Stimulated activated CD8-positive, alpha-beta memory T cell treated with anti-CD3 and anti-CD28 coated beads, Interleukin-4, amount 100 ng/mL, for 4 hours (primary cell): ENCODE measurements at places on chromosomes 4 and X.

GRCh38 chrX:7109049-7109531 is 38.4 kb upstream of the STS start:
- DNase-seq = no peak

GRCh38 chr4:2057382-2058065 is 1.6 kb upstream of the NAT8L start:
- DNase-seq = no peak

- DNase-seq = no peak
Measured at GRCh38 chr4:26294904-26295303, 25.9 kb upstream of the RBPJ start.

GRCh38 chr4:104365618-104366017 is 129.1 kb downstream of the CXXC4 start:
- no peak for DNase-seq

GRCh38 chr4:23897564-23898109 is 7.8 kb upstream of the PPARGC1A start:
- DNase-seq = no peak

DNA sequence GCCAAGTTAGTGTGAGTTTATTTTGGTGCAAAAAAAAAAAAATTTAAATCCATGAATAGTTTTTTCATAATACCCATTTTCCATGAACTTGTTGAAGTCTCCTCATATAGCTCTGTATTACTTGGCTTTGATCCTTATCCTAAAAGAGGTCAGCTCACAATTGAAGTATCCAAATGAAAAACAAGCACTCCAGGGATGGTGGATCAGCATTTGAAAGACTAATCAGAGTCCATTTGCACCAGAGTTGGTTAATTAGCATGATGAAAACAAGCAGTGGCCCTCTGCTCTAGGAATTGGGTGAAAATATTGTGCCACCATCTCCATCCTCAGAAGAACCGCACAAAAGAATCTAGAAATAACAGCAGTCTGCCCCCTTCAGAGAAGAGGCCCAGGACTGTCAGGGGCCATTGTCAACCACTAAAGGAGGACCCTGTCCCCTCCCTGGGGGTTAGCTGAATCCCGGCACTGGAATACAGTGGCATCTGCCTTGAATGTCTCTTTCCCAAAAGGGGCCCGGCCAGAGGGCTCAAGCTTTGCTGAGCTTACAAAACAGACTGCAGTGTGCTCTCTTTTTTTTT is 24.7 kb downstream of the SH3KBP1 start:
- DNase-seq = no peak

- DNase-seq = no peak
Measured at GRCh38 chr4:55637272-55637820, 1.2 kb upstream of the NMU start.

GRCh38 chrX:129769467-129770154 is 10.1 kb upstream of the SASH3 start:
- DNase-seq = peak; percentile 64

DNA sequence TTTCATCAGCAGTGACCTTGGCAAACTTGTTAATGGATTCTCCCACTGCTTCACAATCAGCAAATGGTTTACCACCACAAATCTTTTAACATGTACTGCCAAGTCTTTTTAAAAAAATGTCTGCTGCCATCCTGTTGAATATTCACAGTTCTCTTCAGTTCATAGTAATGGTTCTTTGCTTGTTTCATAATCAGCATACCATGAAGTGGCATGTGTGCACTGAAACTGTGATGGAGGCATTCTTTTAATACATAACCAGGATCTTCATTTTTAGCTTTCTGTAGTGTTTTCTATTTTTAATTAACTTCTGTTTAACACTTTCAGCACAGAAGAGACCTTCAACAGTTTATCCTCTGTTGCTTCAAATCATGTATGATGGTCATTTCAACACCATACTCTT is 230.1 kb upstream of the ARSJ start:
- no peak for DNase-seq

GRCh38 chr4:51862199-51862598 is 19.2 kb downstream of the DCUN1D4 start:
- DNase-seq = no peak

GRCh38 chr4:60019946-60020345 is 1180.2 kb upstream of the ADGRL3 start:
- DNase-seq = no peak

DNA sequence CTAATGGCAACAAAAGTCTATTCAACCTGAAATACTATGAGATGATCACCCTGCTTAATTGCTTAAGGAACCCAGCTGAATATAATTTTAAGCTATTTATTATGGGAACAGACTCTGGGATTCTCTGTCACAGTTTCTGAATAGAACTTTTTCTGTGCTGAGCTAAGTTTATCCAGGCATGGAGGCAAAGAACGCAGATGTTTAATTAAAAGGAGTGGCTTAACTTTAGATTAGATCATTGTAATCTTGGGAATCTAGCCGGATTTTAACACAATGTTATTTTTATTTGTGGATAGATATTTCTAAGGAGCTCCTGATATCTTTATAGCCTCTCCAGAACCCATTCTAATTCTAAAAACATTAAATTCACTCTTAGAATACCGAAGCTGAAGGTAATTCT is 353.4 kb downstream of the STIM2 start:
- no peak for DNase-seq

DNA sequence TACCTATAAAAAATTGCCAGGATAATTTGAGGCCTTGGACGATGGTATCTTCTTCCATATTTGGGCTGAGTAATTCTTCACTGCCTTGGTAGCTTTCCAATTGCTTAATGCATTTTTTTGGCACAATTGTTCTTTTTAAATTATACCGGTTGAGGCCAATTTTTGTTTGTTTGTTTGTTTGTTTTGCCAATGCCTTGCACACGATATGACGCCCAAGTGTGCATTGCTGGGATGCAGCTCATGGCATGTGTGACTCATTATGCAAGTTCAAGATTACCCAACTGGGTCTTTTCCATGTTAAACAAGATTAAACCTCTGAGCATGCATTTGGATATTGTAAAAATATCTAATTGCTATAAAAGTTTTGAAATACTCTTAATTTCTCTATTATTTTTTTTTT is 71.1 kb upstream of the KCNIP4 start:
- no peak for DNase-seq
